NCI-H524 (cell line): ENCODE measurements at places on chromosomes 12 and 14.

DNA sequence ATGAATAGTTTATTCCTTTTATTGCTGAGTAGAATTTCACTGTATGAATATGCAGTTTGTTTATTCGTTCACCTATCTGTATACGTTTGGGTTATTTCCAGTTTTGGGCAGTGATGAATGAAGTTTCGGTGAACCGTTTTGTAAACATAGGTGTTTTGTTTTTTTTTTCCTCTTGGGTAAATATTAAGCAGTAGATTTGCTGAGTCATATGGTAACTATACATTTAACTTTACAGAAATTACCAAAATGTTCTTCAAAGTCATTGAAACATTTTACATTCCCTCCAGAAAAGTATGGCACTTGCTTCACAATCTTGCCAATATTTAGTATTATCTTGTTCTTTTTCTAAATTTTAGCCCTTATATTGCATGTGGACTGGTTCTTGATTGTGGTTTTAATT is 3.8 kb upstream of the ABCC9 start:
- DNase-seq = no peak

GRCh38 chr14:67335781-67336180 is 23.8 kb downstream of the ATP6V1D start:
- DNase-seq = no peak

DNA sequence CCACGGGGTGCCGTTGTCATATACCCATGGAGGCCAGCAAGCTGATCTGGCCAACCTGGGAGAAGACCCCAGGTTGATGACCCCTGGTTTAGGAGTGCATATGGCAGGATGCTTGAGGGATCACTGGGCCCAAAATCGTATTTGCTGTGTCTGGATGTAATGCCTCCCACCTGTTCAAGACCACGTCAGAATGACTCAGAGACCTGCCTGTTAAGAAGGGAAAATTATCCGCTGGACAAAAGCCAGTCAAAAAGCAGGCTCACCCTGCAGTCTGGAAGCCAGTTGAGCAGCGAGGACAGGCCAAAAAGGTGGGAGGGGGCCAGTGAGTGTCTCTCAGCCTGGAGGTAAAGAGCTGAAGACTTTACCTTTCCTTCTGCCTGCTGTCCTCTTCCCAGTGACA is 449.2 kb downstream of the DPF3 start:
- DNase-seq = peak; percentile 69

- no peak for DNase-seq
Observed at GRCh38 chr12:114342656-114343055, 63.3 kb downstream of the TBX5 start.

GRCh38 chr14:37469650-37470049 is 125.4 kb downstream of the FOXA1 start:
- no peak for DNase-seq

- DNase-seq = no peak
Observed at GRCh38 chr12:4011597-4011996, 138.4 kb upstream of the PARP11 start.

- DNase-seq = no peak
Observed at GRCh38 chr14:58082491-58083098, 69.4 kb downstream of the ARMH4 start.

DNA sequence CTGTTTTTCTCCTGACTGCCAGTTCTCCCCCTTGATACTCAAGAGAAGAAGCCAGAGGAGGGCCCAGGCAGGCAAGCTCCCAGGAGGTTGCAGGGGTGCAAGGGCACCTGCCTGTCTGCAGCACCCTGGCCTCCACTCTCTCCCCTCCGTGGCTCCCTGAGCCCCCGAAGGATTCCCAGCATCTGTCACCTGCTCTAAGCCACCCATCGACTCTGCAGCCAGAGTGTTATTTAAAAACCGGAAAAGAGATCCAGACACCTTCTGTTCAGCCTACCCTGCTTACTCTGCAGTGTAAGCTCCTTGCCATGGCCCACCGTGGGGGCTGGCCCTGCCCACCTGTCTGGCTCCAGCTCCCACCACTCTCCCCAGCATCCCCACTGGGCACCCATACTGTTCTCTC is 121.4 kb downstream of the KSR2 start:
- DNase-seq = peak; percentile 92

DNA sequence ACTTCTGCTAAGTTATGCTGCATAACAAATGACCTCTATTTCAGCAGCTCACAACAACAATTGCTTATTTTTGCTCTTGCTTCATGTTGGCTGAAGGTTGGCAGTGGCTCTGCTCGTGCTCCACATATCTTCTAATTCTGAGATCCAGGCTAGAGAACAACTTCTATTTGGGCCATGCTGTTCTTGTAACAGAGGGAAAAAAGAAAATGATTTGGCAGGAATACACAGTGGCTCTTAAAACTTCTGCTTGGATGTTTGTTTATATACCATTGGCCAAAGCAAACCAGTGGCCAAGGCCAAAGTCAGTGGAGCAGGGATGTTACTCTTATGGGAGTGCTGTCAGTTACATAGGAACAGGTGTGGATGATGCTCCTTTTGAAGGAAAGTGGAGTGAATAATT is 32.1 kb downstream of the GPHN start:
- DNase-seq = no peak

- DNase-seq = peak; percentile 71
Observed at GRCh38 chr12:80565271-80565670, 121.2 kb downstream of the PTPRQ start.

DNA sequence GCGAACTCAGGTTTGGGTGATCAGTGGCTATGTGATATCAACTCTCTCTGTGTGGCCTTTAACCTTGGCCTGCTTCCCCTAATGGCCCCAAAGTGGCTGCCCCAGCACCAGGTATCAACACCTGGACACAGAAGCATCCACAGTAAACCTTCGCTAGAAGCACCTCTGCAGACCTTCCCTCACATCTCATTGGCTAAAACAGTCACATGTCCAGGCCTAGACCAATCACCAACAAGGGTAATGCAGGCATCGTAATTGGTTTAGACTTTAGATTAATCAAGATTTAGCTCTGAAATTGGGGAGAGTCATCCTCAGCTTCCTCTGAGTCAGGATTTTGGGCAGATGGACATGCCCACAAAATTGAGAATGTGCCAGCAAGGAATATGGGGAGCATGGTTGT is 92.5 kb upstream of the MYL2 start:
- DNase-seq = no peak

- DNase-seq = no peak
Observed at GRCh38 chr14:92223025-92223424, 99.9 kb upstream of the SLC24A4 start.

DNA sequence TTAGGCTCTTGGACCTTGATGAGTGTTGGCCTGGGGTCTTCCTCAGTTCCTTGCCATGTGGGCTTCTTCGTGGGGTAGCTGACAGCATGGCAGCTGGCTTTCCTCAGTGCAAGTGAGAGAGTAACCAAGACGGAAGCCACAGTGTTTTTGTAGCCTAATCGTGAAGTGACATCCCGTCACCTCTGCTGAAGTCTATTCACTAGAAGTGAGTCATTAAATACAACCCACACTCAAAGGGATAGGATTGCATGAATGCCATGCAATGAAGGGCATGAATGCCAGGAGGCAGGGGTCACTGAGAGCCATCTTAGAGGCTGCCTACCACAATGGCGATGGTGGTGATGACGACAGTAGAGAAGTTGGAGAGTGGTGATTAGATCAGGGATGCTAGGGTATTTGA is 13.5 kb upstream of the ASIC1 start:
- DNase-seq = no peak

- no peak for DNase-seq
Observed at GRCh38 chr14:91568626-91569025, 58.5 kb upstream of the PPP4R3A start.

- no peak for DNase-seq
Observed at GRCh38 chr12:65886996-65887395, 62.7 kb downstream of the HMGA2 start.

DNA sequence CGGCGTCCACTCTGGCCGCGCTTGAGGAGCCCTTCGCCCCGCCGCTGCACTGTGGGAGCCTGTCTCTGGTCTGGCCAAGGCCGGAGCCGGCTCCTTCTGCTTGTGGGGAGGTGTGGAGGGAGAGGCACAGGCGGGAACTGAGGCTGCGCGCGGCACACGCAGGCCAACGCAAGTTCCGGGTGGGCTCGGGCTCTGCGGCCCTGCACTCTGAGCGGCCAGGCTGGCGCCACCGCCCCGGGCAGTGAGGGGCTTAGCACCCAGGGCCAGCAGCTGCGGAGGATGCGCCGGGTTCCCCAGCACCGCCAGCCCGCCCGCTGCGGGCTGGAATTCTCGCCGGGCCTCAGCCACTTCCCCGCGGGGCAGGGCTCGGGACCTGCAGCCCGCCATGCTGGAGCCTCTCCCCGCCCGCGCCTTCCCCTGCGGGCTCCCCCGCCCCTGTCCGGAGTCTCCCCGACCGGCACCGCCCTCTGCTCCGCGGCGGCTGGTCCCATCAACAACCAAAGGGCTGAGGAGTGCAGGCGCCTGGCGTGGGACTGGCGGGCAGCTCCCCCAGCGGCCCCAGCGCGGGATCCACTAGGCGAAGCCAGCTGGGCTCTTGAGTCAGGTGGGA is 921.2 kb upstream of the FOXG1 start:
- DNase-seq = no peak

DNA sequence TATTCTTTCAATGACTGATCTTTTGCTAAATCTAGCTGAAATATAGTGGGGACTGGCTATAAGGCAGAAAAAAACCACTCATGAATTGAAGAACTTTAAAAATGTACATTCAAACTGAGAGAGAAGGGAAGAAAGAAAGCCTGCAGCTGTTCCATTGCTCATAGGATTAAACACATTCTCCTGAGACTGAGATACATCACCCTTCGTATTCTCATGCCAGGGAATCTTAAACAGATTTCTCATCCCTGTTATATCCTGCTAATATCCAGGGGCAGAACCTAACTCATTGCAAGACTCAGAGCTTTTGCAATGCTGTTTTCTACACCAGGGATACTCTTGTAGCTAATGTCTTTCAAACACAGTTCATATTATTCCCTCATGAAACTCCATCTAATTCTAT is 67.2 kb upstream of the ACSS3 start:
- DNase-seq = no peak

DNA sequence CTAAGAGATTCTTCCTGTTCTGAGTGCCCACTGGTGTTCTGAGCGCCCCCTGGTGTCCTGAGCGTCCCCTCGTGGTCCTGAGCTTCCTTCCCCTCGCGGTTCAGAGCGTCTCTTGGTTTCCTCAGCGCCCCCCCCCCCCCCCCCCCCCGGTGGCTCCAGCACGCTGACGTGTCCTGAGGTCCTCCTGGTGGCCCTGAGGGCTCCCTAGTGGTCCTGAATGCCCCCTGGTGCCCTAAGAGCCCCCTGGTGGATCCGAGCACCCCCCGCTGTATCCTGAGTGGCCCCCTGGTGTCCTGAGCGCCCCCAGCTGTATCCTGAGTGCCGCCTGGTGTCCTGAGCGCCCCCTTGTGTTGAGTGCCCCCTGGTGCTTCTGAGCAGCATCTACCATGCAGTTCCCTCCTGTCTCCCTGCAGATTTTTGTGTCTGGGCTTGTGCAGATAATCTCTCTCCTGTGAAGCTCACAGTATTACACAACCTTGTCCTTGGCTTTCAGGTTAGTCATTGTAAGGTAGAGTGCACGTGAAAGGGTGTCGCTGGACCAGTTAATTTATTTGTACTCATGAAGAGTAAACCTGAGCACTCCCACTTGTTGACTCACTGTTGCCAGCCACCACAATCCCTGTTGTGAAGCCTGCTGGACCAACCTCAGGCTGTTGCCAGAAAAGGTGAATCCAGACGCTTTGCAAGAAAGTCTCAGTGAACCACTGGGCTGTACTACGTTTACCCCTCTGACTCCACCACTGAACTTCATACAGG is 1168.4 kb downstream of the TMEM121 start:
- no peak for DNase-seq

DNA sequence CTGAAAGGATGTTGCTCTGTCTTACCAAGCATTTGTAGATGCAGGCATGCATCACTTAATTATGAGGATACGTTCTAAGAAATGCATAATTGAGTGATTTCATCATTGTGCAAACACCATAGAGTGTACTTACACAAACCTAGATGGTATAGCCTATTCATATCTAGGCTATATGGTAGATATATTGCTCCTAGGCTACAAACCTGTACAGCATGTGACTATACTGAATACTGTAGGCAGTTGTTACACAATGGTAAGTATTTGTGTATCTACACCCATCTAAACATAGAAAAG is 75.9 kb downstream of the IFT81 start:
- no peak for DNase-seq

DNA sequence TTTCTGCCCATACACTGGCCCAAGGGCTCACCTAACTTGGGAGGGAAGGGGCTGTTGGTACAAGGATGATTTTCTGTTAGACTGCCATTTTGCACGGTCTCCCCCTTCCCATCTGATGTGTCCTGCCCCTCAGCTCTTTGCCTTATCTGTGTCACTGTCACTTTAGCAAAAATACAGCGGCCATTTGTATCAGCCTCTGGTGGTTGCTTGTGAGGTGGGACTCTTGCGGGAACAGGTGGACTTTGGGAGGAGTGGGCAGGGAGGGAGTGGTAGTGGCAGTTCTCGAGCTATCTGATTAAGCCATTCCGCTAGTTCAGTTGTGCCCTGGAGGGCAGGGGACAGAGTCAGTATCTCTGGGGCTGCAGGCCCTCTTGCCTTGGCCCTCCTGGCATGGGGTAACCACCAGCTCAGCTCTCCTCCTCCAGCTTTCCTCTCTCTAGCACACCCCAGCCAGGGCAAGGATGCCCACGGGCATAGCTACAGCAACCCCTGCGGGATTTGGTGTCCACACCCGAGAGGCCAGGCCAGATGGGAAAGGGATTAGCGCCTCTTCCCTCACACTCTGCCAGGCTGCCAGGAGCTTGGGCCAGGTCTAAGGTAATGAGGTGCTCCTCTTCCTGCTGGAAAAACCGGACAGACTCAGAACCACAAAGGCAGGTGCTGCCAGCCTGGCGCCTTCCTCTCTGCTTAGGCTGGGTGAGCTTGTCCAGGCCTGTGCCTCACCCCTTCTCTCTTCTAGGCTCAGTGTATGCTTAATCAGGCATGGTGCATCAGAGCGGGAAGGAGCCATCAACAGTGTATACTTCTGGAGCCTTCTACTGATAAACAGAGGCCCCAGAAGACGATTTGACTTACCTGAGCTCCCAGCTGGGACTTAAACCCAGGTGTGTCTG is 8.7 kb downstream of the SLC48A1 start:
- peak; percentile 69 for DNase-seq

DNA sequence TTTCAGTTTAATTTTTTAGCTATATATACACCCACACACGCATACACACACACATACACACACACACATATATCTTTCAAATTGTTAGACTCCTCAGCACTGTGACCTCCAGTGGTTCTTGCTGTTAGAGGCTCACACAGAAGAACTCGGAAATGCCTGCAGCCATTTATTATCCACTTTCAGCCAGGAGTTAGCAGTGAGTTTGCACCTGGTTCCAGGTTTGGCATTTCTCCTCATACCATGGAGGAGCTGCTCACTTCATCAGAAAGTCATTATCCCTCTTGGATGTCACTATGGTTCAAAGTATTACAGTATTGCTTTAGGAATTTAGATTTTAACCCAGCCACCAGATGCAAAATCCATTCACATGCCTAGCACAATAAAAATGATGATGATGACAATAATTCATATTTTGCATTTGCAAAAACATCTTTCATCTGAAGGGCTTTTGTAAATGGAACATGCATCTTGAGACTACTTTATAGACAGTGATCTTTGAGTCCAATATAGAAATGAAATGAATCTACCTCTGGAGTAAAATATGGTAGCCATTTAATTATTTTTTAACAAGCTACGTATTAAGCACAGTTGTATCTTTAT is 42.3 kb downstream of the NPAS3 start:
- DNase-seq = no peak

- DNase-seq = no peak
Observed at GRCh38 chr14:92645841-92646478, 102.5 kb downstream of the LGMN start.

- no peak for DNase-seq
Observed at GRCh38 chr12:49672301-49673217, 34.6 kb downstream of the FMNL3 start.

GRCh38 chr12:87280356-87280755 is 748.8 kb downstream of the C12orf50 start:
- no peak for DNase-seq
